Brain pericyte (primary cell): ENCODE measurements at places on chromosomes 3 and 15.

DNA sequence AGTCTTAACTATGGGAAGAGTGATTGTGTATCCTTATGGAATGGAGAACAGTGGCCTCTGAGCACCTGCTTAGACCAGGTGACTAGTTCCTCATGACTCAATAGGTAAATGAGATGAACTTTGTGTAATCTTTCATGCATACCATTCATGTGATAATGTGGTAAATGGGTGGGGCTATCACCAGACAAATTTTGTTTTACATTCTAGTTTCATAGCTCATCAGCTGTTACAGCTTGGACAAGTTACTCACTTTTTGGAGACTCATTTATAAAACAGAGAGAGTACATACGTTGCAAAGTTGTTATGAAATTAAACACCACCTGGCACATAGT, 103.7 kb upstream of the TGFBR2 start:
- no peak for DNase-seq

DNA sequence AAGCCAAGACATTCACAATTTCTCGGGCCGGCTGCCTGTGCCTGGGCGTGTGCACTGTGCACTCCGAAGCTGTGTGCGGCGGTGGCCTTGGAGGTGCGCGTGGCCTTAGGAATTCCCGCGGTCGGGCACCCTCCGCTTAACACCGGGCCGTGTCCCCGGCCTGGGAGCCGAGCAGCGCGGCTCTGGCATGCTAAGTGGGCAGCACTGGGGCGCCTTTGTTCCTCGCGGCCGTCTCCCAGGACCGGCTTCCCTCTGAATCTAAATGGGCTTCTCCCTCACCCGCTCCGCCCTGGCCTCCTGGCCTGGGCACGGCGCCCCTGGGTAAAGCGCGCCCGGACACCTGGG, 498 bp upstream of the ARNT2 start:
- DNase-seq, result no peak

GRCh38 chr3:161020256-161020655, 84.9 kb downstream of the B3GALNT1 start:
- DNase-seq, result no peak

GRCh38 chr3:161264852-161265251, 43.7 kb downstream of the NMD3 start:
- DNase-seq, result no peak

GRCh38 chr15:34284937-34285336, 52.6 kb downstream of the SLC12A6 start:
- no peak for DNase-seq

DNA sequence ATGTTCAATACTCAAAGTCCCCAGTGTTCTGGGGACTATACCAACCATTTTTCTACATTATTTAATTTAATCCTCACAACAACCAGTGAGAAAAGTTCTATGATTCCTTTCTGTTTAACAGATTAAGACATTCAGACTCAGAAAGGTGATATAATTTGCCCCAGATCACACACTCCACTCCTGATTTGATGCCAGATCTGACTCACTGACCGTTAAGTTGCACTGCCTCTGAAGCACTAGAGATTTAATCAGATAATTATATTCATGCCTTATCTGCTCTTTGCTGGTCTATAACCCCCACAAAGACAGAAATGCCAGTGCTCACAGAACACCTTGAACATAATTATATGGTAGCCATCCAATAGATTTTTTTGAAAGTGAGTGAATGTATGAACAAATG, 501.0 kb downstream of the IGSF11 start:
- DNase-seq, result no peak

DNA sequence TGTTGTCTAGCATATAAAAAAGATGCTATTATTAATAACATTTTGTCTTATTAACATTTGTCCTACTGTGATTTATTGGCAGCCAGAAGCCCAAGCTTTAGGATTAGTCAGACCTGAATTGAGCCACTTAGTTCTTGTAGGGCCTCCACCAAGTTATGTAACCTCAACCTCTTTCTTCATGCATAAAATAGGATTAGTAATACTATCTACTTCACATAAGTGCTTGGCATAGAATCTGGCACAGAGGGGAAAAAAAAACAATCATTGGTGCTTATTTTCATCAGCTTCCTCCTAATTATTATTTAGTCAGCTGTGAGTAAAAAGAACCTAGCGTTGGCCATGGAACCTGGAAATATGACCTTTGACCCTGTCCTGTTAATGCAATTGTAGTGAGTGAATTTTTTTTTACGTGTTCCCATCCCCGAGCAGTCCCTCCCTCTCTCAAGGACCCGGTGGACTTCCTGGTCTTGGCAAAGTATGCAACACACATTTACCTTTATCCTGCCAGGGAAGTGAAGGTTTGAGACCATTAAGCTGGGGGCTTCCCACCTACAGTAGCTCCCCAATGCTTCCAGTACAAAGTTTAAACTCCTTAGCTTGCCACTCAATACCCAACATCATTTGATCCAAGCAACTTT, 136.8 kb downstream of the FHIT start:
- DNase-seq, result no peak

GRCh38 chr15:32861761-32862160, 144.0 kb downstream of the GREM1 start:
- peak; percentile 75 for DNase-seq

GRCh38 chr15:101012326-101013200, 93.4 kb downstream of the LRRK1 start:
- no peak for DNase-seq

GRCh38 chr3:177212278-177212610, 15.0 kb upstream of the TBL1XR1 start:
- no peak for DNase-seq

DNA sequence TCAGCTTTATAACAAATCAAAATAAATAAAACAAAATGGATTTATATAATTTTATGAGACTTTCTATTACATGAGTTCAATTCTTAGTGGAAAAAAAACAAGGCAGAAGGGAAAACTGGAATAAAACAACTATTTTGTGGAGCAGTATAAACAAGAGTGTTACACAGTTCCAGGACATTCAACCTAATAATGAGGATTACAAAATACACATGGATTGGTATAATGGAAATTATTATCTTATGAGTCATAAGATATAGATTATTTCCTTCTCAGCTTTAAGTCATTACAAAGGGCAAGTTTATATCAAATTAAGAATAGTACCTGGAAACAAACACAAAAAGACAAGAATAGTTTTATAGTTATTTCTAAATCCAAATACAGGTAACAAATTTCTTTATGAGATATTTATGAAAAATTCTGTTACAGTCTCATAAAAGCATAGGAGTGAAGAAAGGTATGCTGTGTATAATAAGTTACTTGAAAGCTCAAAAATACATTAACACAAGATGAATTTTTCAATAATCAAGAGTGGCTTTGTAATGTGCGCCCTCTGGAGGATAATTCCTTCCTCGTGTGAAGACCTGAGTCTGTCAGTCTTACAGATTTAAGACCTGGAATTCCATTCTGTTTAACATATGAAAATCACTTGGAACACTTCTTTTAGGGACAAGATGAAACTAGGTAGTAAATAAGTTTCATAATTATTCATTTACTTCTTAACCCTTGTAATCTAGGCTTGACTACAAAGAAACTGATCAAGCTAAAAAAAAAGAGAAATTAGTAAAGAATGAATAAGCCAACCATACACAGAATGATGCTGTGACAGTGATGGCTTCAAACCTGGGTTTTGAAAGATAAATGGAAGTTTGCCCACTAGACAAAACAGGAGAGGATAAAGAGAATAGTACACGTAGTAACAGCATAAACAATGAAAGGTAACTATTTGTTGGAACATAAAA, 9.5 kb downstream of the COPS2 start:
- DNase-seq, result no peak

DNA sequence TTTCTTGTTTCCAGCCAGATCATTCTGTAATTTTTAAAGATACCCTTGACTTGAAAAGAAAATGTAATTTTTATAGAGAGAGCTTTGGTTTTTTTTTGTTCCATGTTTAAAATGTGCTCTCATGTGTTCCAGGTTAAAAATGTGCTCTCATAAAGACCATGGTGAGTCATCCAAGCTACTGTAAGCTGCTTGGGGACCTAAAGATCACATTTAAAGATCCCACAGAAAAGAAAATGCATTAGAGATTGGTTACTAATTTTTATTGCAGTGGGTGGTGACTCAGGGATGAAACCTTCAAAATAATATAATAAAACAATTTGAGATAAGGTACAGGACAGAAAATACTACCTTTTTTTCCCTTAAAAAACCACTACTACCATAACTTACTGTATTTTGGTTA, 11.0 kb downstream of the TCF12 start:
- no peak for DNase-seq

DNA sequence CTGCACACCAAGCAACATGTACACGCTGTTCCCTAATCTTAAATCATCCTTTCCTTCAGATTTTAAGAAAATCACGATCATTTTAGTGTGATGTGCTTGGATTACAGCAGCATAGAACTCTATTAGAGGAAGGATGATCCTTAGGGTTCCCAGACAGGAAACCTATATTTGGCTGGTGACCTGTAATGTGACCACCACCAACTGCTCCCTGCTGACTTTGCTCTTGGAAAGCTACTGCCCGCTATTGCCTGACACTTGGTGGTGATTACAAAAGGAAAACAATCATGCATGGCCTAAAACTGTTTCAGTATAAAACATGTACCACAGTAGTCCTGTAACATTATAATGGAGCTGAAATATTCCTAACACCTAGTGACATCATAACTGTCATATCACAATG, 27.2 kb upstream of the LMOD3 start:
- DNase-seq, result no peak

GRCh38 chr15:51802593-51802992, 26.9 kb upstream of the TMOD3 start:
- no peak for DNase-seq

DNA sequence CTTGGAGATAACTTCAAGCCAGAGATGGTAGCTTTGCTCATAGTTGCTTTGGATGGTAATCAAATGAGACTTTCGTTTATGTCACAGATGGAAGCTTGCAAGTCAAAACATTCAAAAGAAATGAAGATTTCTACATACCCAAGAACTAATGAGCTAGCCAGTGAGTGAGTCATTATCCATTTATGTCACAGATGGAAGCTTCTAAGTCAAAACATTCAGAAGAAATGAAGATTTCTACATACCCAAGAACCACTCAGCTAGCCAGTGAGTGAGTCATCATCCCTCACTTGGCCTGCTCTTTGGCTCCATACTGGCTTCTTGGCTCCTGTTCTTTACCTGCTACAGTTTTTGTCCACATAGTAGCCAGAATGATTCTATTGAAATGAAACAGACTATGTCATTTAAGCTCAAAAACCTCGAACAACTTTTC, 559.8 kb upstream of the CBLB start:
- peak; percentile 83 for DNase-seq

DNA sequence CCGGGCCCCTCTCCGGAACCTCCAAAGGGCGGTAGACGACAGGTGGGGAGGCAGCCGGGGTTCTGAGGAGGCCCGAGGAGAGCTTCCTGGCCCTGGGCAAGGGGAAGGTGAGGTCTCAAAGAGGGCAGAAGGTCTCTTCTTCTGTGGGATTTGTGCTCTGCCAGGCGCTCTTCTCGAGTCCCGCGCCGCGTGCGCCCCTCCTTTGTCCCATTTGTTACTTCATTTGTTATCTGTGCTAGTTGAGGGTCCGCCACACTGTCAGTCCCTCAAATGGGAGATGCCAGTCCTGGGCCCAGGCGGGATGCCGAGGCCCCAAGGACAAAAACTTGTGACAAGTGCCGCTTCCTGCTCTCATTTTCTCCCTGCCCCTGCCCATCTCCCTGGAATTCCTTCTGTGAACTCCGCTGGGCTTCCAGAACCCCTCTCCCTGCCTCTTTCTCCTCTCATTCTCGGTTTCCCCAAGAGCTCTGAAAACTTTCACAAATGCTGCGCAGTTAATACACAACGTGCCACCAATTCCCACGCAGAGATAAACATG, 1.5 kb downstream of the ST8SIA2 start:
- no peak for DNase-seq

- no peak for DNase-seq
Measured at GRCh38 chr3:24521420-24522145, 26.9 kb upstream of the THRB start.

DNA sequence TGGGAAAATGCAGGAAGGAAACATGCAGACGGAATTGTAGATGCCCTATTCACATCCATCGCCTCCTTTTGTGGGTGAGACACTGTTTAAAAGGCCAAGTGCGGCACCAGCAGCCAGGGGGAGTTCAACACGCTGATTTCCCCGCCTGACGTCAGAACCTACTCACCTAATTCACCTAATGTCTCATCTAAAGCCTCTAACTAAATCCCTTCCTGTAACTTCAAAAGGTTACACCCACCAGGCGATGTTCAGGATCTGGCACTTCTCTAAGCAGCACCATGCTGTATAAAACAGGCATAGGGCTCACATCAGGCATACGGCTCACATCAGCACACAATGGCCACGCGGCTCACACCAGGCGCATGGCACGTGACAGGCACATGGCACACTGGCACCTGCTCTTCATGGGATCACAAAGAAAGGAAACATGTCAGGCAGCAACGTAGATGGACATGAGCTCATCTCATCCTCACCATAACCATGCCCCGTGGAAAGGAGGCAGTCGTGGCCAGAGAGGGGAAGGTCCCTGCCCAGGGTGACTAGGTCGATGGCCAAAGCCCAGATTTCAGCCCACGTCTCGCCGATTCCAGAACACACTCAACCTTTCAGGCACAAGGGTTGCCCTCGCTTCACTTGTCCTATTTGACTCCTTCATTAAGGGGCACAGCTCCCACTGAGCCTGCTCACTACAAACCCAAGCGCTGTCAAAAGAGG, 21.7 kb downstream of the XXYLT1 start:
- no peak for DNase-seq

GRCh38 chr3:152942366-152942765, 107.4 kb downstream of the P2RY1 start:
- DNase-seq, result no peak

DNA sequence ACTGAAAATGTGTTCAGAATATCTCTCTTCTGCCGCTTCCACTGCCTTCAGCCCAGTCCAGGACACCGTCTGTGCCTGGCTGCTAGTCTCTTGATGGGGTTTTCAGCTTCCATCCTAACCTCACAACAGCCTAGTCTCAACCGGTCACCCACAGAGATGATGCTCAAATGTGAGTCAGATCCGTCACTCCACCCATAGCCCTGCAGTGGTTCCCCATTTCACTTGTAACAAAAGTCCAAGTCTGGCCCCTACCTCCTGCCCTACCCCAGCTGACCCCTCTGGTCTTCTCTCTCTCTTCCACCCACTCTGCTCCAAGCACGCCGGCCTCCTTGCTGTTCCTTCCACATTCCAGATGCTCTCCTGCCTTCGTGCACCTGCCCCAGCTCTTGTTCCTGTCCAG, 68.1 kb downstream of the PPARG start:
- no peak for DNase-seq

DNA sequence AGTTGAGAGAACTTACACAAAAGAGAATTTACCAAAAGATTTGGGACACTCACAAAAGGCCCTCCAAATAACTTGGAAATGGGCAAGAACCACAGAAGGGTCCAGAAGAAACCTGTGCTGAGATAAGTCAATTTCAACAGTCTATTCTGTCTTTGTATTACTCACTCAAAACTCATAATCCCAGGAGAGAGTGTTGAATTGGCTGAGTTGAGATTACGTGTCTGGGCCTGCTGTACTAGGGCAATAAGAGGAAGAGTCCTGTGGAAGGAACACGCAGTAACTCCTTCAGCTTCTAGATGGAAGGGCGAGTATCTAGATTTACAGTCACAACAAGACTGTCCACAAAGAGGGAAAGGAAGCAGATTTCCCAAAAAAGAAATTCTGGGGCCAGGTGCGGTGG, 42.5 kb upstream of the DYNC1LI1 start:
- DNase-seq, result no peak

GRCh38 chr15:82146990-82147461, 101.2 kb upstream of the MEX3B start:
- DNase-seq, result no peak
